ENCODE measurements at places on chromosomes 2 and 18. TPM values are rescaled to one million over a fixed set of nuclear protein-coding genes. Genes with fewer than 3 reads are reported as not detected.

The MYO5B gene
- not detected for total RNA-seq

The CCBE1 gene
- total RNA-seq, result 69.4 TPM

The AUP1 gene
- 90.3 TPM for total RNA-seq

The INHA gene
- total RNA-seq, result 0.33 TPM

The CELF4 gene
- not detected for total RNA-seq

The ZAP70 gene
- total RNA-seq, result not detected

The SP140 gene
- total RNA-seq, result 0.87 TPM

The OR6B2 gene
- not detected for total RNA-seq

The RGPD5 gene
- total RNA-seq, result 13.6 TPM

The OSR1 gene
- 19.5 TPM for total RNA-seq

The VAMP8 gene
- 2.8 TPM for total RNA-seq

The NPHP1 gene
- 5.1 TPM for total RNA-seq

The TRPM8 gene
- 0.29 TPM for total RNA-seq

The COL6A3 gene
- 2,183 TPM for total RNA-seq

The GRB14 gene
- total RNA-seq, result 0.29 TPM

The TGFA gene
- 0.73 TPM for total RNA-seq

The COL5A2 gene
- 388 TPM for total RNA-seq

The DUSP11 gene
- total RNA-seq, result 34.7 TPM

The PDCD1 gene
- total RNA-seq, result not detected

The GTF2A1L gene
- 0.87 TPM for total RNA-seq

The SCYGR4 gene
- not detected for total RNA-seq

The SLC40A1 gene
- 73.1 TPM for total RNA-seq

The IL36RN gene
- not detected for total RNA-seq

The CD28 gene
- total RNA-seq, result under 0.01 TPM

The NPPC gene
- not detected for total RNA-seq

The IL1B gene
- 0.15 TPM for total RNA-seq

The REG3A gene
- total RNA-seq, result not detected

The TMEM247 gene
- not detected for total RNA-seq

The TACR1 gene
- not detected for total RNA-seq

The SLC14A1 gene
- total RNA-seq, result 81.0 TPM

The PCARE gene
- not detected for total RNA-seq

The HNMT gene
- 20.8 TPM for total RNA-seq

The CWC22 gene
- 27.5 TPM for total RNA-seq

The KIF1A gene
- total RNA-seq, result not detected

The TMEM17 gene
- total RNA-seq, result 2.8 TPM
